Brain microvascular endothelial cell (primary cell): ENCODE measurements at places on chromosomes 6 and 20.

DNA sequence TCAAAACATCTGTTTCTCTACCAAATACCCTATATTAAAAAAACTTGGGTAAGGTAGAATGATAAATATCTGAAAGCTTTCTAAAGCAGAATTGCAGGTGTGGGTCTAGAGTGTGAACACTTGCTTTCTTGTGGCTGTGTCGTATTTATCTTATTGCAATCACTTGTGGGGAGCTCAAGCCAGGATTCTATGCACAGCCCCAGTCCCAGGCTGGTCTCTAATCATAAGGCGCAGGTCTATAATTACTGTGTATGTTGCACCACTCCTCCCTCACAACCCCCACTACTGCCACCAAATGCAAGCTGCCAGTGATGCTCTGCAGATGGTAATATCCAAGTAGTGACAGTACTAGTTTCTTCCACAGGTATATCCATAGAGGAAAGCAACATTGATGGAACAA, 2.2 kb upstream of the E2F3 start:
- DNase-seq: no peak

GRCh38 chr20:25361287-25361683, 29.4 kb downstream of the ABHD12 start:
- DNase-seq: peak; percentile 40

- DNase-seq: peak; percentile 53
Observed at GRCh38 chr6:42099340-42100028, 42.9 kb downstream of the C6orf132 start.

DNA sequence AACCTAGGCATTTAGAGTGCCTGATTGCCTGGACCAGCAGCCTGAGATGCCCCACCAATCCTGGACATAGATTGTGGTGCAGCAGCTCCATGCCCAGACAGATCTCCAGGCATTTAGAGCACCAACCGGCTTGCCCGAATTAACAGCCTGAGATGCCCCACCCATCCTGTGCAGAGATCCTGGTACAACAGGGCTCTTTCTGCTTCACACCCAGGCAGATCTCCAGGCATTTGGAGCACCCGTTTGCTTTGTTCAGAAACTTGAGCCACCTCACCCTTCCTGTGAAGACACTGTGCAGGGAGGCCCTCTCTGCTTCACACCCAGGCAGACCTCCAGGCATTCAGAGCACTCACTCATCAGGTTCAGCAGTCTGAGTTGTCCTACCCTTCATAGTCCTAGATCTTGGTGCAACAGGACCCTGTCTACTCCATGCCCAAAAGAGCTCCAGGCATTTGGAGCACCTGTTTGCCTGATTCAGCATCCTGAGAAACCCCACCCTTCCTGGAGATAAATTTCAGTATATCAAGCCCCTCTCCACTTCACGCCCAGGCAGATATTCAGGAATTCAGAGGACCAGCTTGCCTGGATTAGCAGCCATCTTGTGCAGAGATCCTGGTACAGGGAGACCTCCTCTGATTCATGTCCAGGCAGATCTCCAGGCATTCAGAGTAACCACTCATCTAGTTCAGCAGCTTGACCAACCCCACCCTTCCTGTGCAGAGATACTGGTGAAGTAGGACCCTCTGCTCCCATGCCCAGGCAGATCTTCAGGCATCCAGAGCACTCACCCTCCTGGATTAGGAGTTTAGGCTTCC, 189.2 kb upstream of the FERMT1 start:
- DNase-seq: no peak

GRCh38 chr20:1648101-1648500, 9.5 kb downstream of the SIRPG start:
- no peak for DNase-seq

- DNase-seq: peak; percentile 53
Observed at GRCh38 chr6:26329763-26330511, 35.1 kb upstream of the BTN3A2 start.

DNA sequence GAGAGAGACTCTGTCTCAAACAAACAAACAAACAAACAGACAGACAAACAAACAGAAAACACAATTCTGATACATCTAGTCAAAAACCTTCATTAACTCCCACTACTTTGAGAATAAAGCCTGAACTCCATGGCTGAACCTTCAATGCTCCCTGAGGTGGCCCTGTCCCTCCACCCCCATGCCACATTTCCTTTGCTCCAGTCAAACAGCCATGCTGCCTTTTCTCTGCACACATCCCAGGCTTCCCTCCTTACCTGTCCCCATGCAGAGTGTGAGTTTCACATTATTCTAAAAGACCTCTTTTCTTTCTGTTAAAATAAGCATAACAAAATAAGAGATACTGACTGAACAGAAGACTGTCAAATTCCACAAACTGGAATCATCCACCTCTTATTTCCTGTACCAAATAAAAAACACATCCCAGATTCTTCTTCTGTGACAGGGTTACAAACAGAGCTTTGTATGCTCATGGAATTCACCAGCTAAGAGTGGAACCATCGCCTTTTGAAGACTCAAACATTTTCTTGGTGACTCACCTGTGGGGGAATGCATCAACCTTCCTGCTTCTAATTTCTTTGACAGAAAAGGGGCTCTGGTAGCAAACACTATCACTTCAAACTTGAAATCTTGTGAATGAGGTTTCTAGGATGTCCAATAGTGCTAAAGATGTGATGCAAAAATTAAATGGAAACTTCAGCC, 71.0 kb upstream of the SLC22A16 start:
- peak; percentile 50 for DNase-seq

- DNase-seq: no peak
Observed at GRCh38 chr6:20313051-20313450, 88.6 kb upstream of the E2F3 start.

- peak; percentile 74 for DNase-seq
Observed at GRCh38 chr6:110682460-110682853, 132.8 kb downstream of the CDK19 start.

GRCh38 chr20:44643596-44644229, 7.8 kb downstream of the ADA start:
- DNase-seq: peak; percentile 95

DNA sequence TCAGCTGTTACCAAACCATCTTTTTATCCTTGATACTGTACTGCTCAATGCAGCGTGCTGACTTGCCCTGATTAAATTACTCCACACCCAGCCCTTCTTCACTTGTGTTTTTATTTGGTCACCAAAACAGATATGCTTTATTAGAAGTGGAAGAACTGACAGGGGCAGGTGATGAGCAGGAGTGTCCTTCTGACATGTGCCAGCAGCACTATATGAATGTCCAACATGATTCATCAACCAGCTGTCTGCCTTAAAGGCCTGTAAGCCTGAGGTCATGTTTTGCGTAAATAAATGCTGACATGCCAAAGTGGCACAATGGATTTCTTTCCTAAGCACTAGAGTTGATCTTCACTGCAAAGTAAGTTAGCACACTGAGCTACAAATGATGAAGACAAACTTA, 15.4 kb downstream of the POPDC3 start:
- peak; percentile 11 for DNase-seq

DNA sequence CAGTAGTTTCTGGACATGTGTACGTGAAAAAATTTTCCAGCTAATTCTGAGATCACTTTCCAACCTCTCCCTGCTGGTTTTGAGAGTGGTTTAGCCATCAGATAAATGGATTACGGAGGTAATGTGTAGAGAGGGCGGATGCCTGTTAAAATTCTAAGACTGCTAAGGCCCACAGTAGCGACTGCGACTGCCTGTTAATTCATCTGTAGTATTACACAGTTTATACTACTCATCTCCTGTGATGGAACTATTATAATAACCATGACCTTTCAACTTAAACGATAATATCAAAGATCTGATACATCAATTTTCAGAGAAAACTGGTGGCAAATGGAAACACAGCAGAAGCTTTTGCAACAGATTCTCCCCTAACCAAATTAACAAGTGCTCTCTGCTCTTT, 102.3 kb downstream of the IRF4 start:
- DNase-seq: no peak

- DNase-seq: no peak
Observed at GRCh38 chr20:20085071-20085470, 32.7 kb downstream of the CFAP61 start.

DNA sequence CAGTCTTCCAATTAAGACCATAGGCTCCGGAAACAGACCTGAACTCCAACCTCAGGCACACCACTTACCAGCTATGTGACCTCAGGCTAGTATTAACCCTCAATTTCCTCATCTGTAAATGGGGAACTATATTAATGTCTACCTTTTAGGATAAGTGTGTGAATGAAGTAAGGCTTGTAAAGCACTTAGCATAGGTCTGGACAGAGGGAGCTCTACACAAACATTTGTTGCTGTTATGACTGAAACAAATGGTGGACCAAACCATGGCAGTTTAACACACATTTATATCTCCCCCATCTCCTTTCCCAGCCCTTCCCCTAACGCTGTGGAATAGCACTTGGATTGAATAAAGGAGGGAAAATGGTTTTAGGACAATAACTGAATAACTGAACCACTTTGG, 48.7 kb downstream of the TSHZ2 start:
- no peak for DNase-seq

- DNase-seq: peak; percentile 69
Observed at GRCh38 chr6:52233975-52234823, 10.1 kb downstream of the IL17F start.

GRCh38 chr6:73233048-73233447, 7.8 kb upstream of the KHDC1L start:
- no peak for DNase-seq

DNA sequence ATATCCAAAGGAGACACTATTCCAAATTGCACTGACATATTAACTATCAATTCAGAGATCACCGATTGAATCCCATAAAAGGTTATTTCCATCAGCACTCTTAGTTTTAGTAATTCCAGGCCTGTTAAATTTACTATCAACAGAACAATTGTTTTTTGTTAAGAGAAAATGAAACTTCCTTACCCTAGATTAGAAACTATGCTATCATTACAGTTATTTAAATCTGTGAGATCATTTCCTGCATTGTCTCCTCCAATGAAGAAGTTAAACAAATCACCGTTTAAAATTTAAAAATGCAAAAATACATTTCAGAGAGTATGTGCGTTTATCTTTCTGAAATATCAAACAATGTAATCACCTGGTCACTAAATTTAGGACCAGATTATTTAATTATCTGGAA, 57.5 kb downstream of the HIVEP2 start:
- no peak for DNase-seq

DNA sequence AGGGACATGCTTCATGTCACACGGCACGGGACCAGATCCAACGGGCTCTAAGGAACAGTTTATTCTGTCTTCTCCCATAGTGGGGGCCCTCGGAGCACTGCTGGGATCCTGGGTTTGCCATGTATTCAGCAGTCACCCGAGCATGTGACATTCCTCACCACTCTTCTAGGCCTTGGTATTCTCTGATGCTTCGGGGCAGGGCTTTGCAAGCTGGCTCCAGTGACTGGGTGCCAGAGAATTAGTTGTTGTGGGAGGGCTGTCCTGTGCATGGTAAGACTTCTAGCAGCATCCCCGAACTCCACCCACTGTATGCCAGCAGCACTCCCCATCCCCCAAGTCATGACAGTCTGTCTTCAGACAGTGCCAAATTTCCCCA, 5.4 kb downstream of the CCN5 start:
- DNase-seq: peak; percentile 45

DNA sequence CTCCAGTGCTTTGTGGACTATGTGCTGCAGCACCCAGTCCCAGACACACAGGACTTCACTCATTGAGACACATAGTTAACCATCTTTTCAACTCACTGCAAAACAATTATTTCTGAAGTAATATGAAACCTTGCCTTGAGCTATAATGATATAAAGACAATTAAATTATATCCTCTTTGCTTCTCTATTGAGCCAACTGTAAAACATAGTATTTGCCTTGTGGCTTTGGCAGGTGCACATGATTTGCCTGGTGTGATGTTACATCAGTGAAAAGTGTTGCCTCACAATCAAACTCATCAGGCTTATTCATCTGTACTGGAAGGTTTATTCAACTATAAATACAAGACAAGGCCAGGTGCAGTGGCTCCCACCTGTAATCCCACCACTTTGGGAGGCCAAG, 80.6 kb downstream of the NCOA7 start:
- DNase-seq: no peak

GRCh38 chr6:158272324-158272723, 39.9 kb upstream of the TULP4 start:
- DNase-seq: no peak

- DNase-seq: peak; percentile 71
Observed at GRCh38 chr6:139981768-139982181, 607.3 kb upstream of the CITED2 start.

DNA sequence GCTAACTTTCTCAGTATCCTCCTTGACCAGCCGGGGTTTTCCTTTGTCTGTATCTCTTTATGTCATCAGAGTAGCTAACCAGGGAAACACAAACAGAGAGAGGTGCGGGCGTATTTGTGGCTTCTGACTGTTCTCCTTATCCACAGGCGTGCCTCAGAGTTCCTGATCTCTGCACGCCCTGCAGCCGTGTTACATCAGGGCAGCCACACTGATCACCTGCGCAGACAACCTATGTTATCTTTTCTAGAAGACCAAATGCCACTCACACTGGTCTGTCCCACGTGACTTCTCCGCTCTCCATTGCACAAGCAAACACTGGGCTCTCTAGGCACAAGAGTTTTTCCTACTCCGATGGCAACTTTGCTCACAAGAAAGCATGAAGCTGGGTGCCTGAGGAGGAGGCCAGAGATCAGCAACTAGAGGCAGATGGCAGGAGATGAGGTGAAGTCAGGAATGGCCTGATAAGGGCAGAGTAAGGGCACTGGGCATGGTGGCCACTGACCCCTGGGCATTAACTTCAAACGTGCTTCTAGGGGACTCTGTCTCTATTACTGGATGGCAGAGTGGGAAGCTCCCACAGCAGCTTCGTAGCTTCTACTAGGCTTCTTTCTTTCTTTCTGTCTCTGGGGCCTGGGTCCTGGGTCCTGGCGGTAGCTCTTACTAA, 4.5 kb downstream of the PDE10A start:
- peak; percentile 30 for DNase-seq

DNA sequence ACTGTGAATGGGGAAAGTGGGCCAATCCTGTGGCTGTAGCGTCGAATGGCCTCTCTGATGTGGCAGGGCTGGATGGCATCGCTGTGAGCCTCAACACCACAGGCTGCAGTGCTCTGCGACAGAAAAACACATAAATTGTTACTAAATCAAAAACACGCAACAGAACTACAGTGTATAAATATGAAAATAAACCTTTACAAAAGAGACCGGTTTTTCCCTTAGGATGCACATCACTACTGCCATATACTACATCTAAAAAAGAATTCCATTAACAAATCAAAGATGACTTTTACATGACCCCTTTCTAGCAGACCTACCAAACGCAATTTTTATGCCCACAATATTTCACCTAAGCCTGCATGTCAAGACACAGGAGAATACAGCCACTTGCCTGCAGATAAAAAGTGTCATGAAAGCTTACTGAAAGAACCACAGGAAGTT, 395.5 kb upstream of the RUNX2 start:
- DNase-seq: no peak

GRCh38 chr6:139044250-139044649, 15.7 kb downstream of the ABRACL start:
- no peak for DNase-seq

DNA sequence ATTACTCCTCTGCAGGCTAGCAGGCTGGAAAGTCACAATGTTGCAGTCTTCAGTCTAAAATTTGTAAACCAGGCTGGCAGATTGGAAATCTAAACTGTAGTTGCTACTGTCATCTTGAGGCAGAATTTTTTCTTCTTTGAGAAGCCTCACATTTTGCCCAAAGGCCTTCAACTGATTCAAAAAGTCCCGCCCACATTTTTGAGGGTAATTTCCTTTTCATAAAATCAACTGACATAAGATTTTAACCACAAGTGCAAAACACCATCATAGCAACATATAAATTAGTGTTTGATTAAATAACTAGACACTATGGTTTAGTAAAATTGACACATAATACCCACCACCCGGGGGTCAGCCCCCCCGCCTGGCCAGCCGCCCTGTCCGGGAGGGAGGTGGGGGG, 28.4 kb downstream of the HLA-C start:
- DNase-seq: no peak

- no peak for DNase-seq
Observed at GRCh38 chr6:30931969-30932645, at the start of gene SFTA2. TSS of gene SFTA2 (minus strand) at chr6:30932170. CDS start at chr6:30932096, 74 bp downstream.
